Activated effector memory CD4-positive, alpha-beta T cell treated with Interleukin-2 at 50 U/mL for 16 hours (primary cell): ENCODE measurements at places on chromosomes 5 and 9.

- DNase-seq = no peak
Observed at GRCh38 chr5:167786871-167787578, 504.4 kb upstream of the WWC1 start.

- no peak for DNase-seq
Observed at GRCh38 chr5:112694853-112695709, 42.6 kb upstream of the APC start.

GRCh38 chr5:663436-664342 is 29.5 kb downstream of the TPPP start:
- no peak for DNase-seq

GRCh38 chr9:28946648-28947047 is 1373.4 kb upstream of the C9orf72 start:
- no peak for DNase-seq

DNA sequence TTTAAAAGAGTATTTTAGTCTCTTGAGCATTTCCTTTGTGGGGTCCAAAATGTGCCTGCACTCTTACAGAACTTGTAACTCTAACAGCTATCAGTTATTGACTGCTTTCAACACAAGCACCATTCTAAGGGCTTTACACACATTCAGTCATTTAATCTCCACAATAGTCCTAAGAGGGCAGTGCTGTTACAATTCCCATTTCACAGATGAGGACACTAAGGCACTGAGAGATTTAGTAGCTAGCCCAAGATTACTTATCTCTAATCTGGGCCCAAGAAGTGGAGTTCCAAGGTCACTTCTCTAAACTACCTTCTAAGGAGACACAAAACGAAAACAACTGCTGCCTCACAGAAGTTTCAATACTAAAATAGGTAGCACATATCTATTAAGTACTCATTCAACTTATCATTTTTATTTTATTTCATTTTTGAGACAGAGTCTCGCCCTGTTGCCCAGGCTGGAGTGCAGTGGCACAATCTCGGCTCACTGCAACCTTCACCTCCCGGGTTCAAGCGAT is 275.2 kb downstream of the CWC27 start:
- DNase-seq = no peak

GRCh38 chr9:18136354-18136994 is 337.5 kb upstream of the ADAMTSL1 start:
- no peak for DNase-seq

GRCh38 chr9:32627394-32627954 is 8.0 kb downstream of the TAF1L start:
- no peak for DNase-seq

GRCh38 chr5:22699319-22699718 is 153.8 kb downstream of the CDH12 start:
- no peak for DNase-seq

DNA sequence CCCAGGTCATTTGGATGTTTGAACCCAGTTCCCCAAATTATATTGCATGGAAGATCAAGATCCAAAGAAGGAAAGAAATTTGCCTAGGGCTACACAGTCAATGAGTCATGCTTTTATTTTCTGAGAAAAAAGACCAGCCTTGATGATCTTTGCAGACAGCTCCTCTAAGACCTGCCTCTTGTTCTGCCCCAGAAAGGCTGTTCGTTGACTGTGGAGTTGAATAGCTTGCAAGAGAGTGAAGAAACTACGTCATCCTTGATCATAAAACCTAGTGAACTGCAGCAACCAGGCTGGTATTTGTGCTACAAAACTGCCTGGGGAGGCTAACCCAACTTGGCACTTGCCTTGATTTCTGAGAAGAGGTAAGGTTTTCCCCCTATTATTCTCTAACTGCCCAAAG is 263.9 kb downstream of the PAPPA start:
- DNase-seq = no peak

DNA sequence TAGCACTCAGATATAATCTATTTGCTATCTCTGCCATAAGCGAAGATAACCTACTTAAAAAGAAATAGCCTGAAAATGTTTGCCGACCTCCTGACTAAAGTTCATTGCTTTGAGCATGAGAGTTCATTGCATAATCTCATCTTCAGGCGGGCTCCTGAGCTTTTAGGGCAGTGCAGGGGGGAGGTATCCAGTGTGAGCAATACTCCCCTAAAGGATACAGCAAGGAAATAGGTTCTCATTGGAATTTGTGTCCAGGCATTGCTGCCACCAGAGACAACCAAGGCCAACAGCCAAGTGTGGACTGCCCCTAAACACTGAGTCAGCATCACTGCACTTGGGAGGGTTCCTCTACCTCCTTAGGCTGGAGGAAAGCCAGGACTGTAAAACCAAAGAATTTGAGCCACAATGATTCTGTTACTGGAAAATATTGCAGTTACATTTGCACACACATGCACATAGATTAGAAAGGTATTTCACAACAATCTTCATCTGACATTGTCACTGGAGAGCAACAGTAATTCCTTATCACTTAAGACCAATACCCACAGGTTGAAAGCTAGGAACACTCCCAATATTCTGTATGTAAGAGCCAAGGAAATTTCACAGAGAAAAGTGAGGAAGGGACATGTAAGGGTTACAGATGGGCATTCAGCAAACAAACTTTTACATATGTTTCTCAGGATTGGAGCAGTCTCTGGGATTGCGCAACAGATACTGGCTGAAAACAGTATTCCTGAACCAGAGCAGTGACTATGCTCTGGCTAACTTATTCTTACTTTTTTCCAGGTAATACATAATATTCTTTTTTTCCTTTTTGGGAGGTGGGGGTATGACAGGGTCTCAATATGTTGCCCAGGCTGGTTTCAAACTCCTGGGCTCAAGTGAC is 98.6 kb upstream of the TLE1 start:
- no peak for DNase-seq

- DNase-seq = no peak
Observed at GRCh38 chr5:16411741-16412455, 53.7 kb downstream of the ZNF622 start.

- no peak for DNase-seq
Observed at GRCh38 chr9:12391839-12392509, 301.2 kb upstream of the TYRP1 start.

DNA sequence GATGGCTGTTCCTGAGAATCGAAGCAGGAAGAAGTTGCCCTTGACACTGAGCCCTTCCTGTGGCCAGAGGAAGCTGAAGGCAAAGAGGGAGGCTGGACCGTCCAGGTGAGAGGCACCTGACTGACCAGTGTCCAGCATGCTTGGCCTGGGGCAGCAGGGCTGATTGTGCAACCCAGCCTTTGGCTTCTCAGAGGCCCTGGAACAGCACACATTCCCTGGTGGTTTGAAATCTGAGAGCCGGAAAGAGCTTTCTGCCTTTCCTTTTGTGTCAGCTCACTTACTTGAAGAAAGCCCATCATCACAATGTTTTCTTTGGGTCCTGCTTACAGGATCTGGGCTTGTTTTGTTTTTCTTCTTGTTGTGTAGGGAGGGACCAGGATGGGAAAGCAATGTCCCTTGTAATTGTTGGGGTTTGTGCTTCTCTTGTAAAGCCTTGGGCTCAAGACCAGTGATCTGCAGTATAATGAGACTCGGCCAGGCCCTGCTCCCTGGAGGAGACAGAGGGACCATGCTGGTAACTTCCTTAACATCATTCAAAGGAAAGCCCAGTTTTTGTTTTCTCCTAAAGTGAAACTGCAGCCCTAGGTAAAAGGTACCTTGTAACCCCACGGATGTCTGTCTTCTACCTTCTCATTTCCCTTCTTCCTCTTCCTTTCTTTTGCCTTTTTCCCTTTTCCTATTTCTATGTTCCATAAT is 213.7 kb downstream of the NXNL2 start:
- no peak for DNase-seq

GRCh38 chr9:126819482-126819881 is 14.6 kb downstream of the ZBTB43 start:
- no peak for DNase-seq

GRCh38 chr5:178992291-178992895 is 2.7 kb downstream of the GRM6 start:
- DNase-seq = no peak

- DNase-seq = no peak
Observed at GRCh38 chr5:153222936-153223335, 267.5 kb upstream of the GRIA1 start.

DNA sequence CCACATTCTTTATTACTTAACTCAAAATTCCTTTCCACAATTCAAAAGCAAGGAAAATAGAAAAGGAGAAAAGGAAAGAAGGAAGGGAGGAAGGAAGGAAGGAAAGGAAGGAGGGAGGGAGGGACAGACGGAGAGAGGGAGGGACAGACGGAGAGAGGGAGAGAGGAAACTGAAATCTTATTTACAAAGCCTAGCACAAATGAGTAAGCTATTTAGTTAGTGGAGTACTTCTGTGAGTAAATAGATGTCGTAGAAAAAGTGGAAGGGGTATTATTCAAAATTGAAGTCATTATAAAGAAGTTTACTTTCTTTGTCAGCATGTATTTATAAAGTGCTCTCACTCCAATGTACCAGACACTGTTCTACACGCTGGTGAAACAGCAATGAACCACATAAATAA is 177.9 kb downstream of the CETN3 start:
- DNase-seq = no peak

- DNase-seq = no peak
Observed at GRCh38 chr5:125412561-125413495, 666.4 kb upstream of the ZNF608 start.

DNA sequence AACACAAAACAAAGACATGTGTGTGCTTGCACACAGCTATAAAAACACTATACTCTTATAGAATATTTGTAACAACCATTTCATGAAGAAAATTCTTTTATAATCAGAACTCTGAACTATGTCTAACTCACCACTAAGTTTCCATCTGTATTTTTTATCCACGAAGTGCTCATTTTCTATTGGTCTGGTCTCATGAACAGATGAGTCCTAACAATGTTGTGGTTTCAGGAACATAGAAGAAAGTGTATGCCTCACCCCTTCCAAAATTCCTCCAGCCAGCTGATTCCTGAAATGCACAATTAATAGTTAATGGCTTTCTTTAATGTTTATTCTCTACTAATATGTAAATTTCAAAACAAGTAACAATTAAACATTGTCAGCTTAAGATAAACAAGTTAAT is 325.3 kb upstream of the GRAMD2B start:
- no peak for DNase-seq

- no peak for DNase-seq
Observed at GRCh38 chr5:178126556-178126955, 4.3 kb upstream of the RMND5B start.

DNA sequence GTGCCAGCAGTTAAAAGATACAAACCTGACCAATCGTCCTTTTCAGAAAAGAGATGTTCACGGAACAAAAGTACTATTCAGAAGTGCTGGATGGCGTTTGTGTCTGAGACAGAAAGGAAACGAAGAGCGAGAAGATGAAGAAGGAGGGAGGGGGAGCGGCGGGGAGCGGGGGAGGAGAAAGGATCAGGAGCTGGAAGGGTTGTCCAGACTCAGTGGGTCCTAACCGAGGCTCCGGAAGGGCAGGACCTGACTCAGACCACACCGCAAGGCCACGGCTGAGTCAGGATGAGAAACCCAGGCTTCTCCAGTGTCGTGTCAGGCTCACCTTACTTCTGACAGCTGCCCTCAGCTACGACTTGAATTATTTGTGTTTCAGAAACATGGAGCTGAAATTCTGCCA is 46.2 kb downstream of the PAX5 start:
- DNase-seq = no peak

GRCh38 chr5:103247118-103247517 is 11.4 kb upstream of the MACIR start:
- DNase-seq = no peak
